ENCODE measurements at places on chromosomes 7 and 10.

- DNase-seq: no peak
Measured at GRCh38 chr7:15836651-15837050, 150.2 kb upstream of the MEOX2 start.

DNA sequence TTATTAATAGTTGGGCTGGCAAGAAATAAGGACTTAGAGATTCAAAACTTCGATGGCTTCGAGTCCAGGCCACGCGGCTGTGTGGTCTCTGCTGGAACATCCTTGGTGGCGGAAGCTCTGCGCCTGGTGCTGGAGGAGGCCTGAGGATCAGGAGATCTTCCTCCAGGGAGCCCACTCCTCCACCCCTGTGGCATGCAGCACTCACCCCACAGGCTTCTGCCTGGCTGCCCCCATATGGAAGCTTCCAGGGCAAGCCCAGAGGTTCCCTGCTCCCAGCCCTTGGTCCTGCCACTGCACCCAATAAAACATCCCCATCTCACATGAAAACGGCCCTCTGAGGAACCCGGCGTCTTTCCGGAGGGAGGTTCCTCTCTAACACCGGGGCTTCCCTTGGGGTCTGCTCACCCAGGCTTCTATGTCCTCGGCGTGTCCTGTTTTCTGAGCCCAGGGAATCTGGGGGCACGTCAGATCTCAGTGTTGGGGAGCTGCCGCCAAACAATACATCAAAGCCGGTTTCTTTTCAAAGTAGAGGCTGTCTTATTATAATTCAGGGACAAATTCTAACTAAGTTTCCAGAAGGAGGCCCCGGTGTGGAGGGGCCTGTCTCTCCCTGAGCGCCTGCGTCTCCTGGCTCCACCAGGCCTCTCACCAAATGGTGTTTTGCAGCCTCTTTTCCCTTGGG lies 32.4 kb downstream of the CALML3 start:
- DNase-seq: peak; percentile 61

DNA sequence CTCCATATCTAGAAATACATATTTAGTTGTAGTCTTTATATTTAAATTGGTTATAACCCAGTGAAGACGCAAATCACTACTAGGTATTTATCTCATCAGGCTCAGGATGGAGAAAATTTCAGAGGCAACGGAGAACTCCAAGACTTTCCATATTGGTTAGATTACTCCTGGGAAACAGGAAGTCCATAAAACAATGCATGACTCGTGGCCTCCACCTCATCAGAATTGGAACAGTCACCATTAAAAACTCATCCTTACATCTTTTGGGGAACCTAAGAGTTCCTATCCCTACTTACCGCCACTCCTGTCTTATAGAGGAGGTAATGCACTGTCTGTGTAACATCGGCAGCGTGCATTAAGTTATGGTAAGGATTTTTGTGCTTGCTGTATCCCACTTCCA lies 177.6 kb downstream of the PPP1R17 start:
- DNase-seq: no peak

DNA sequence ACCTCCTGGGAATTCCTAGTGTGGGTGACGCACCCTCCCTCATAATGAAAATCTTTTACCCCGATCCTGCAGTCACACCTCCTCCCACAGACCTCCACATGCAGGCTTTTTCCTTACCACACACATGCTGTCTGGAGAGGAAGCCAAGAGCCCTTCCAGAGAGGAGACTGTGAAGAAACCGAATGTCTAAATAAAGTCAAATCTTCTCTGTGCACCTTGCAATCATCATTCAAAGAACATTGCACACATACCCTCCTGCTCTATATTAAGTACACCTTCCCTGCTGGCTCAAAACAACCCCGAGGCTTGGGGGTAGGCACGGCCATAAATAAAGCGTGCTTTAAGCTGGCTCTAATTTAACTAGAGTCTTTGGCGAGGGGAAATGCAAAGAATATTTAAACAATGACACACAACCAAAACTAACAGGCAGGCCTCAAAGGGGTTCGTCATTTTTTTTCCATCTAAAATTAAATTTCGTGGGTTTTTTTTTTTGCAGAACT lies 34.9 kb downstream of the CALML3 start:
- DNase-seq: no peak

- DNase-seq: no peak
Measured at GRCh38 chr10:49415109-49415508, 19.2 kb upstream of the DRGX start.

GRCh38 chr7:126845331-126845730 lies 407.4 kb downstream of the GRM8 start:
- no peak for DNase-seq

- no peak for DNase-seq
Measured at GRCh38 chr10:13555884-13556510, 27.2 kb upstream of the BEND7 start.

DNA sequence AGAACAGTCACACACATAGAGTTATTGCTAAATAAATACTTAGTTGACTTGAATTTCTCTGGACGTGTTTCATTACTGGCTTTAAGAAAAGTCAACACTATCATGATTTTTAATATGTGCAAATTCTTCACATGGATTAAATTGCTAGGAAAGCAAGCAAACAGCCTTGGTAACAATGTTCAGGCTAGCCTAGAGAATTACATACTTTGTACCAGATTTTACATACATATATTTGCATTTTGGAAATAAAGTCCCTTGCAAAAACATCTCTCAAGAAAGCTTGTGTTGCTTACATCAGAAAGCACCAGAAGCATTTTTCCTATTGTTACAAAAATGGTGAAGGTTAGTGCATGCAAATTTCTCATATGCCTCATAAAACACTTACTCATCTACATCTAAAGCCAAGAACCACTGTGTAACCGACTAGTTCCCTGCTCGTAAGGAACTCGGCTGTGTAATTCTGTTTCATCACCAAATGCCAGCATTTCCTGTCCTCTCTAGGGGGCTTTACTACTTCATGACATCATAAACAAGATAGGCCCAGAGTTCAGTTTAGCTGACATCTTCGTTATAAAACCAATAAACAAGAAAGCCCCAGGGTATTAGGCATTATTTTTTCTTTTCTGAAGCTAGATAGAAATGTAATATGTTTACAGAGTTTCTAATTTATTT lies 87.8 kb downstream of the CFAP58 start:
- DNase-seq: no peak

DNA sequence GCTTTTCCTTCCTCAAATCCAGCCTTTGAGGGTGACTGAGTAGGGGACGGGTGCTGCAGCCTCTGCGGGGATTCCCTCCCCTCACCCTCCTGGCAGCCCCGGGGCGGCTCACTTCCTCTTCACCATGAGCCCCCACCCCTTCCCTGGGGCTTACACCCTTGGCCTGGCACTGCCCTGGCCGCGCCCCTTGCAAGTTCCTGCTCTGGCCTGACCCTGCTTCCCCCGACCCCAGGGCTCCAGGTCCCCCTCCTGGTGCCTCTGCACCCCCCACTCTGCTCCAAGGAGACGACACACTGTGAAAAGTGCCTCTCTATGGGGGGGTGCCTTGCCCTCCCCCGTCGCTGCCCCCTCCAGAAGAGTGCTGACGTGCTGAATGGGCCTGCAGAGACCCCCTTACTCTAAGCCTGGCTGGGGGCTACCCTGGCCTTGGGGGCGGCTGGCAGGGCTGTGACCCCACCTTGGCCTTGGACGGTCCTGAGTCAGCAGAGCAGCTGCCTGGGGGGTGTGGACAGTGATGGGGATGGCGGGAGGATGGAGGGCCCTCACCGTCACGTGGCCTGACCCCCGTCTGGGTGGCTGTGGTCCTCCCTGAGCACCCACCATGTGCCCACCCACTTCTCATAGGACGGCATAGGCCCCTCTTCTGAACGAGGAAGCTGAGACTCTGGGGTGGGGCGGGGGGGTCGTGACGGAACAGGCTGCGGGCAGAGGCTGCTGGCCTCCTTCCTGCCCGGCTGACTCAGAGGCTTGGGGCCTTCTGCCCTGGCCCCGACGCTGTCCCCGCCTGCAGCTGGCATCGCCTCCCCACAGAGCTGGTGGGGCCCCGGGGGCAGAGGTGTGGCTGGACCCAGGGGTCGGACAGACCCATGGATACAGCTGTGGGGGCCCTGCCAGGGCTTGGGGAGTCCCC lies 9.8 kb downstream of the LFNG start:
- DNase-seq: no peak

DNA sequence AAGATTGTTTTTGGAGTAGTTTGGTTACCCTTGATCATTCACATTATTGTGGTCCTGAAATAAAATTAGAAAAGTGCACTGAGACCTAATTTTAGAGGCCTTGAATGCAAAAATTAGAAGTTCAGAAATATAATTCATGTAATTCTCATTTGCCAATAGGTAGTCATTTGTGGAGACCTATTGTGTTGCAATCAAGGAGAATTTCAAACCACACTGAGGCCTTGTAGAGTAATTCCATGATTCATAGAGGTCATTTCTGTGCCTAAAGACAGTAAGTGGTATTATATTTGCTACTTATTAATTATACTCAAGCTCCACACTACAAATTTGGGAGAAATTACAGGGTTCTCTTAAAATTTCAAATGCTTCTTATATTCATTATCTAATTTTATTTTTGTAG lies 946.8 kb upstream of the POT1 start:
- DNase-seq: no peak

DNA sequence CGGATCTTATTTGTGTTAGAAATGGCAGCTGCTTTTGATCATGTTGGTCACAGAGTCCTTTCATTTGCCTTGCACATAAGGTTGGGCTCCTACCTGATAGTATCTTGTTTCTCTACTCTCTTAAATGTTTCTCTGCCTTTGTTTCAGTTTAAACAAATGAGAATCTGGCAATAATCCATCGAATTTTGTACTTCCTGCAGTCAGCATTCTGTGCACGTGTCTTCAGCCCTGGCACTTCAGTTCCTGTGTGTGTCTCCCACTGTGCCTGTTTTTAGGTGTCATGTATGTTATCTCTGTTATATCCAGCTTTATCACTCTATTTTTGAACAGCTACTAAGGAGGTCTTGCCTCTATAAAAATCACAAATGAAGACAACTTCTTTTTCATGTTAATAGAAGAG lies 28.4 kb upstream of the PTER start:
- DNase-seq: no peak

DNA sequence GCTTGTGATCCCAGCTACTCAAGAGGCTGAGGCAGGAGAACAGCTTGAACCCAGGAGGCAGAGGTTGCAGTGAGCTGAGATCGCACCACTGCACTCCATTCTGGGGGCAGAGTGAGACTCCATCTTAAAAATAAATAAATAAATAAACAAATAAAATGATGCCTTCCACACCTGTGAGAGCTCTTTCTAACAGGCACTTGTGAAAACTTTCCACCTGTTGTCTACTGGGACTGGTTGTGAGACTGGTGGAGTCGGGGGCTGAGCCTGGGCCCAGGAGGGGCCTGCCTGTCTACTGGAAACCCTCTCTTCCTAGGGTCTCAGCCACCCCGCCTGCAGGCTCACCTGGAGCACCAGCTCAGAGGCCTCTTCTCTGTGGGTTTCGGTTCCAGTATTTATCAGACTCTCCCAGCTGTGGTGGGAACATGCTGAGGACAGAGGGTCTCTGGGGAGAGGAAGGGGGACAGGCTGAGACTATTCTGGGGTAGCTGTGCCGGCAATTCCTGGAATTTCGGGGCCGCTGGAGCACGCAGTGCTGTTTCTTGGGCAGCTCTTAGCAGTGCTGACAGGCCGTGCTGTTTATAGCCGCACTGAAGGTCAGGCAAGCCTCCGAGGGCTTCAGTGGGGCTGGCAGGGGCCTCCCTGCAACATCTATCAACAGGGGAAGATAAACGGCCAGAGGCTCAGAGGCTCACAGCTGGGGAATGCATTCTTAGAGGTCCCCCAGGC lies 3.8 kb downstream of the LDB3 start:
- DNase-seq: no peak

DNA sequence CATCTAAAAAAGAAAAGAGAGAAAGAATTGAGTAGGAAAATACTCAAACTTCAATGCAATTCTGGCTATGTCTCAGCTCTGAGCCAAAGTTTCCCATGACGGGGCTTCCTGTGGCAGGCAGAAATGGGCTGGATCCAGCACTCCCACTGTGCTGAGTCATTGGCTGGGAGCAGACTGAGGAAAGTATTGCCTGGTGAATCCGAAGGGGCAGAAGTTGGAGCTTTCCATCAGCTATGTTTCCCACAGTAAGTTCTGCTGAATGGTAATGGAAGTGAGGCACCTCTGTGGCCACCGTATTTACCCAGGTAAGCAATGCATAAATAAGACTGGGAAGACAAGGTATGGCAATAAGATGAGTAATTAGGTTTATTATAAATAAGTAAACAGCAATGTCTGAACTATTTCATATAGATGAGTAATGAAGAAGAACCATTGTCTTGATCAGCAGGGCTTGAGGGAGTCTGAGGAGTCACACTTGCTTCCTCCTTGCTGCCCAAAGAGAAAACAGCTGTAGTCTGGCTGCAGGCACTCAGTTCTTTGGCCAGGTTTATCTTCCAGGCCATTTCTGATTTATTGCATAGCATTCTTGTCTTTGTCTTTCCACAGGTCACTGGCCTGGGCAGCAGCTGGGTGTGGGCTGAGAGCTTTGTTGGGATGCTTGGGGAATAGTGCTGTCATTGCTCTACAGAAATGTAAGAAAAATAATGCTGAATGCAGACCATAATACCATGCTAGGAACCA lies 255.3 kb downstream of the DNAJB9 start:
- DNase-seq: no peak

DNA sequence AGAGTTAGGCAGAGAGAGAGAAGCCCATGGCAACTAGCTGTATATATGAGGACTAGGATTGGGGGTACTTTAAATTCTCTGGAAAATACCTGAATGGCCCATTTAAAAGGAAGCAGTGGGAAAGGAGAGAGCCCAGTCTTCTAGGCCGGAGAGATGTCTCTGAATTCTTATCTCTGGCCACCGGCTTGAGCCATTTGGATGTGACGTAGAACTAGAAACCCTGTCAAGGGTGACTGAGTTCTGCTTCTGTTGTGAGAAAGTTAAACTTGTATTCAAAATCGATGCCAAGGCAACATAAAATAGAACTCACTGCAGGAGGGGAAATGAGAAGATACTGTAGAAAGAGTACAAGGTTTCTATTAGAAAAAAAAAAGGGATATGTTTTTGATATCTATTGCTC lies 6.3 kb upstream of the GSTK1 start:
- DNase-seq: no peak

GRCh38 chr7:122719010-122719578 lies 16.4 kb upstream of the RNF148 start:
- DNase-seq: no peak

- no peak for DNase-seq
Measured at GRCh38 chr10:73044378-73045285, 52.0 kb downstream of the P4HA1 start.

GRCh38 chr7:106957766-106958165 lies 86.7 kb upstream of the PRKAR2B start:
- DNase-seq: no peak

DNA sequence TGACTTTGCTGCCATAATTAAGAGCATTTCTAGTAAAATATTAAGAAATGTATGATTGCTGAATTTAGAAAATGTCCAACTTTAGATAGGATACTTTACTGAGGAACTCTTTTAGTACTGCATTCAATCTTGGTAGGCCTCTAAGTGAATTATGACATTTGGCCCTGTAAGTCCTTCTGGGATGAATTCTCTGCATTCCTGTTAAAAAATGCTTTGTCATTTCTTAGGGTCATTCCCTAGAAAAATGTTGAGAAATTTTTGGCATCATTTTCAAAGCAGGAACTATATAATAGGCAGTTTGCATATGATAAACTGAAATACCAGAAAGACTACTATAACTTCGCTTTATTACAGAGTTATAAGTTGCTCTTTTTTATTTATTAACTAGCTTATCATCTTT lies 69.3 kb upstream of the PRR15 start:
- no peak for DNase-seq

GRCh38 chr10:43128331-43128730 lies 9.9 kb upstream of the CSGALNACT2 start:
- DNase-seq: no peak

- peak; percentile 53 for DNase-seq
Measured at GRCh38 chr7:47407136-47407535, 174.8 kb downstream of the TNS3 start.
